ENCODE measurements at places on chromosomes 7 and 10.

DNA sequence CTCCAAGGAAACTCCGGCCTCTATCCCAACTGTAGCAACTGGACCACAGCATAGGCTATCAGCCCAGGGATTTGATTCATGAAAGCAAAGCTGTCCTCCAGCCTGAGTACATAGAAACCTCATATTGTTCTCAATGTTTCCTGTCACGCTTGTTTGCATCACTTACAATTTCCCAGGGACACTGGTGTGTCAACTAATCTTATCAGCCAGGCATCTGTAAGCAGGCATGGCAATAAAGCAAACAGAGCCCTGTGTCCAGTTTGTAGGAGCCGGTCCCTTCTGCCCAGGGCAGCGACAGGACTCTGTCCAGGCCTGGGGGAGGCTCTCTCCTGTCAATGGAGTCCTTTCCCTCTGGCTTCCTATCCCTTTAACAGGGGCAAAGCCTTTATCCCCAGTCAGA is 23.0 kb upstream of the CDHR3 start:
- no peak for DNase-seq

DNA sequence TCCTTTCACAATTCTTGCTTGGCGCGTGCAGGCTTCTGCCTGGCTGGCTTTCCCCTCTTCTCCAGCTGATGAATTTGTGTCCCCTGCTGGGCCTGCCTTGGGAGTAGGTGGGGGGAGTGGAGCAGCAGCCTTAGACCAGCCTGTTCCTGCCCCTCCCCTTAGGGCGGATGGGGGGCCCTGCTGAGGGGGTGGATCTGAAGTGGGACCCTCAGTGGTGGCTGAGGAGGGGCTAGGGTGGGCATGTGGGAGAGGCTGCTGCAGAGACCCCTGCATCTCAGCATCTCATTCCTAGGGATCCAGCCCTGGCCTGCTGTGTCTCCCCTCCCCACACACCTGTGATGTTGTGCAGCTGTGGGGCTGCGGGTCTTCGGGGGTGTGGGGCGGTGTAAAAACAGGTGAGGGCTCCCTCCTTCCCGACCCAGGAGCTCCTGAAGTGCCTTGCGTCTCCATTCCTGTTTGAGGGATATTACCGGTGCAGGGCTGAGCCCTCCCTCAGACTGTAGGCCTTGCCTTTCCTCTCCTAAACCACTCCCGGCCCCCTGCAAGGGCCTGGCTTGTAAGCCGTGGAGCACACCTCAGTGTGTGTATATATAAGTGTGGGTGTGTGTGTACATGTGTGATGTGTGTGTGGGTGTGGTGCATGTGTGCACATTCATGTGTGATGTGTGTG is 24.7 kb downstream of the ADCYAP1R1 start:
- DNase-seq: no peak

- DNase-seq: no peak
Measured at GRCh38 chr7:30660331-30661255, 21.7 kb downstream of the CRHR2 start.

GRCh38 chr7:157851501-157852067 is 514.8 kb downstream of the DNAJB6 start:
- peak; percentile 85 for DNase-seq

GRCh38 chr10:100216006-100216405 is 13.4 kb downstream of the CHUK start:
- DNase-seq: no peak

DNA sequence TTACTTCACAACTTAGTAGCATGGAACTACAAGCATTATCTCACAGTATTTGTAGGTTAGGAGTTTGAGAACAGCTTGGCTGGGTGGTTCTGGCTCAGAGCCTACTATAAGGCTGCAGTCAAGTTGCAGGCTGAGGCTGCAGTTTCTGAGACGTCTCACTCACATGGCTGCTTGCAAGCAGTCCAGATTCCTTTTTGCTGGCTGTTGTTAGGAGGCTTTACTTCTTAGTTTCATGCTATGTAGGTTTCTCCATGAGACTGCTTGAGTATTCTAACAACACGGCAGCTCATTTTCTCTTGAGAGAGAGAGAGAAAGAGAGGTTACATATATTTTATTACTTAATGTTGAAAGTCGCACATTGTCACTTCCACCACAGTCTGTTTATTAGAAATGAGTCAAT is 1073.9 kb downstream of the NXPH1 start:
- no peak for DNase-seq

DNA sequence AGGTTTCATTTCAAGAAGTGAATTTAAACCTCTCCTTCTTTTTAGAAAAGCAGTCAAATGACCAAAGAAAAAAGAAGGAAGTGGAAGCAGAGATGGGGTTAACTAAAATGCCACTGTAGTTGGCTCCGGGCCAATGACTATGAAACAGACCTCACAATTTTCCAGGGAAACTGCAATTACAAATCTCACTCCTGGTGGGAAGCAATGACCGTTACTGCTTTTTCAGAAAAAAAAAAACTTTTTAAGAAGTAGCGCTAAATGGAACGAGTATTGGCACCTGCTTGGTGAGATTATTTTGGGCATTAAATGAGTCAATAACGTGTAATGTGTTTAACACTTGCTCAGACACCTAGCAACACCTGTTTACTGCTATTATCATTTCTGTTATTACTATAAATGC is 1.2 kb downstream of the SFRP4 start:
- DNase-seq: no peak

DNA sequence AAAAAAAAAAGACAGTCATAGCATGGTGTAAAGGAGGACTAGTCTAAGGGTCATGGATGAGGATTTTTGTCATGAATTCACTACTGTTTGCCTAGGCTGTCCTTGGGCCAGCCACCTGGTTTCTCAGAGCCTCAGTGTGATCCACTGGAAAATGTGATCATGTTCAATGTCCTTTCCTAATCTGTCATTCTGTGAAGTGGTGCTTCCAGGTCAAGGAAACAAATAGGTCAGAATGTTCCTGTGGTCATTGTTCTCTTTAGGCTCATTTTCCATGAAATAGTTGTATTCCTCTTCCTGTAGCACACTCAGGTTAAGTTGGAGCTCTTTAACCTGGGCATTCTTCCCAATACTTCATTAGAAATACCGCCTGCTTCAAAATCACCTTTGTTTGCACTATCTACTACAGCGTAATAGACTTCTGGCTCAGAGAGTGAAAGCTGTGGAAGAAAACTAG is 16.5 kb downstream of the CD36 start:
- DNase-seq: no peak

DNA sequence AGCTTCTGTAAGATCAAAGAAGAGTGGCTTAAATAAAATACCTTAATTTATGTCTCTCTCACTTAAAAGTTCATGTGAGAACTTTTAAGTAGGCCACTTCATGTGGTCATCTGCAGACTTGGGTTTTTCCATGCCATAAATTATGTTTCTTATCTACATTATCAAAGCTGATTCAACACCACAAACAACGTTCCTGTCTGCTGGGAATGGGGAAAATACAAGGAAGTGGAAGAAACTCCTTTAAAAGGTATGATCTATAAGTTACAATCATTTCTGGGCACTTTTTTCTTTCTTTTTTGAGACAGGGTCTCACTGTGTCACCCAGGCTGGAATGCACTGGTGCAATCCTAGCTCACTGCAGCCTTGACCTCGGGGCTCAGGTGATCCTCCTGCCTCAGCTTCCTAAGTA is 16.9 kb upstream of the OTUD1 start:
- no peak for DNase-seq

DNA sequence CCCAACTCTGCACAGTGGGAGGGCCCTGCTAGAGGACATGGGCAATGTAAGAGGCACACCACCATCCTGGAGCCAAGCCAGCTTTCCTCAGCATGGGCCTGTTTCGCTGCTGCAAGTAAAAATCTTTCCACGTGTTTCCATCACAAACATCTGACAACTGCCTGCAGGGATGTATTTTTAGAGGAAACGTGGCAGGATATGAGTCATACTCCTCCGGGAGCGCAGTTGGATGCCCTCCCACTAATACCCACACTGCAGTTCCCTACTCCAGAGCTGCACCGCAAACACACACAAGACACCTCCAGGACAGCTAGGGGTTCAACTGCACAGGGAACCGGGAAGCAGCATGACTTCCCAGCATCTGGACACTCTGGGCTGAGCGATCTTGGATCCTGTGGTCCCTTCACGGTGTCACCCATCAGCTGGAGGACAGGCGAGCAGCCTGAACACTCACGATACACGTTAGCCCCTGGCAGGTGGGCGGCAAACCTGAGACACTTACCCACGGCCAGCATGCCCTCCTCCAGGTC is 26.1 kb downstream of the PLAC9 start:
- DNase-seq: no peak

DNA sequence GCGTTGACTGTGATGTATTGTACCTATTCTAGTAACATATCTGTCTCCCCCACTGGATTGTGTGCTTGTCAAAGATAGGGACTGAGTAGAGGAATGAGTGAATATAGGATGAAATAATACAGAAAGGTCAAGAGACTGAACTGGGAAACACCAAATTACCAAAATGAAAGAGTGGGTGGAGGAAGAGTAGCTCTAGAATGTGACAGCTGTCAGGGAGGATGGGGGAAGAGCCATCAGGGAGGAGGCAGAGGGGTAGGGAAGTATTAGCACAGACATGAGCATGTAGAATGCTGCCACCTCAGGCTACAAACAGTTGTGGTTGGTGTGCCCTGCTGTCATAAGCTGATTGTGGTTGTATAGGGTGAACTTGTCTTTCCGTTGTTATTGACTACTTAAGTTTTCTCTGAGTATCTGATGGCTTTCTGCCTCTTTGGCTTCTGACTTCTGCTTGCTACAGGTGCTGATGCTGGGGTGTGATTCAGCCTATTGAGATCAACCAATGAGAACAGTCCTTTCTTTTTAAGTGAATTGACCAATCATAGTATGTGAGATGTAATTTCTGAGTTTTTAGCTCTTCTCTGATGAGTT is 5.6 kb downstream of the CCSER2 start:
- no peak for DNase-seq

GRCh38 chr10:131553121-131553520 is 241.6 kb upstream of the TCERG1L start:
- DNase-seq: no peak

DNA sequence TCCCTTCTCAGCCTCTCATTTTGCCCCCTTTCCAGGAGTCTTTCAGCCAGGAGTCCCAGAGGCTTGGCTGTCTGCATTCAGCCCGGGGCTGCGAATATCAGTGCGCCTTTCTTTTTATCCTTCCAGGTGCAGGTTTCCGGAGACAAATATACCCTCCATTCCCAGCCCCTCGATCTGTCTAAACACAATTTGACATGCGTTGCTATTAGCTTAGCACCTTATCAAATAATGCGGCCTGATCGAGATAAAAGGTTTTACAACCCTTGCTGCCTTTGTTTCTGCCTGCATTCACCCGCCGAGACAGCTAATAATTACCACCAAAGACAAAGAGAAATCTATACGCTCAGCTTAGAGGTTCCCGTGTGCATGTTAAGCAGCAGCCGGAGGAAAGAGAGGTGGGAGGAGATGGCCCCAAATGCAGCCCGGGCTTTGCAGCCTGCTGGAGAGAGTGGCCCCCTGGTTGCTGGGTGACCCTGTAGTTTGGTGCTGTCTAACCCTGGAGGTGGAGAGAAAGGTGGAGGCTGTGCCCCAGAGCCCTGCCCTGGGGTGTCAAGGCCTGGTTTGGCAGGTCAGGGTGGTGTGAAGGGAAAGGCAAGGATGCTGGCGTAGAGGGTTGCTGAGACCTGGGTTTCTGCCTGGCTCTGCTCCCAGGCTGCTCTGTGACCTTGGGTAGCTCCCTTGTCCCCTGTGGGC is 185.3 kb downstream of the RPS24 start:
- DNase-seq: no peak

- DNase-seq: no peak
Measured at GRCh38 chr7:156897673-156898072, 4.7 kb upstream of the LMBR1 start.

- no peak for DNase-seq
Measured at GRCh38 chr10:70378122-70378521, 4.3 kb downstream of the LRRC20 start.

GRCh38 chr10:101357958-101358357 is 4.0 kb downstream of the BTRC start:
- DNase-seq: no peak

- peak; percentile 59 for DNase-seq
Measured at GRCh38 chr7:51316262-51316665, 345 bp downstream of the COBL start.

DNA sequence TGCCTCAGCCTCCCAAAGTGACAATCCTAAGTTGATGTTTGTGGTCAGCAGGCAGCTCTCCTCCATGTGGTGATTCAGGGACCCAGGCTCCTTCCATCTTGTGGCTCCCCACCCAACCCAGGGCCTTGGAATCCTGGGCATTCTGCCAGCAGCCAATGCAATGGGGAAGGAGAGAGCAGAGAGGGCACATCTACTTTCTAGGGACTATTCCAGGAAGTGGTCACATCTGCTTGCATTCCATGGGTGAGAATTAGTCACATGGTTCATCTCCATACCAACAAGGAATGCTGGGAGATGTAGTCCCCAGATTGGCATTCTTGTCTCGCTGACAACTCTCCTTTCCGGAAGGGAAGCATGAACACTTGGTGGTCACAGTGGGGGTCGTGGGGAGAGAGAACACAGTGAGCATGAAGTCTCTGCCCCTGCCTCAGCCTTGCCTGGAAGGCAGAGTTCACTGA is 9.9 kb upstream of the SRRM3 start:
- peak; percentile 79 for DNase-seq

DNA sequence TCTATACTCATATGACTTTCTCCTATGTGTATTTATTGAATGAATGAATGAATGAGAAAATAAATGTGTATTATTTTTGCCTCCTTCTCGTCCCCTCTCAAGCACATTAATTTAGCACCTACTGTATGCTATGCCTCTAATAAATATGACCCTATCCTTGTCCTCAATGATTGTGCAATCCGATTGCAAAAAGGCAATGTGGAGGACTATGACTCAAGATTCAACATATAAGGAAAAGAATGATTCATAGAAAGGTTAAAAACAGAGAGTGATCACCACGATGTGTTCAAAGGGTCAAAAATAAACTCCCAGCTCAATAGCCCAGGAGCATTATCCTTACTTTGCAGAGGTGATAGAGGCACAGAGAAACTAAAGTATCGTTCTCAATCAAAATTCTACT is 322.8 kb upstream of the SORCS1 start:
- DNase-seq: no peak

DNA sequence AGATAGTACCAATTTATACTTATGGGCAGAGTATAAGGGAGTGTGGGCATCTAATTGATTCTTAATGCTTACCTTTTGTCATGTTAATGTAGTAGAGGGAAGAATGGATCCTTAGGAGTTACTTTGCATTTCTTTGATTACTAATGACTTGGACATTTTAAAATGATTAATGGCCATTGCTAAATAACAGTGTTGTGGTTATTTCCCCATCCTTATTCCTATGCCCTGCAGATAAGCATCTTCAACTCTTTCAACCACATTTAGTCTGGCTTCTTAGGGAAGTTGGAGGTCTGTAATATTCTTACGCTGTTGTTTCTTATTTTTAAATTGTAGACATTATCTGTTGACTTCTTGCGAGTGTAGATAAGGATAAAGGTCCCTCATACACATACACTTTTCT is 37.2 kb downstream of the KAT6B start:
- no peak for DNase-seq

Measured in H9 (cell line).